Esophagus mucosa (tissue), 1 donor: ENCODE measurements at places on chromosomes 2 and 18.

GRCh38 chr2:25335204-25335603 is 6.5 kb downstream of the DNMT3A start:
- no peak for ATAC-seq

GRCh38 chr18:22983175-22983574 is 50.0 kb downstream of the RBBP8 start:
- ATAC-seq = no peak

GRCh38 chr2:202848813-202849212 is 22.8 kb downstream of the ICA1L start:
- no peak for ATAC-seq

DNA sequence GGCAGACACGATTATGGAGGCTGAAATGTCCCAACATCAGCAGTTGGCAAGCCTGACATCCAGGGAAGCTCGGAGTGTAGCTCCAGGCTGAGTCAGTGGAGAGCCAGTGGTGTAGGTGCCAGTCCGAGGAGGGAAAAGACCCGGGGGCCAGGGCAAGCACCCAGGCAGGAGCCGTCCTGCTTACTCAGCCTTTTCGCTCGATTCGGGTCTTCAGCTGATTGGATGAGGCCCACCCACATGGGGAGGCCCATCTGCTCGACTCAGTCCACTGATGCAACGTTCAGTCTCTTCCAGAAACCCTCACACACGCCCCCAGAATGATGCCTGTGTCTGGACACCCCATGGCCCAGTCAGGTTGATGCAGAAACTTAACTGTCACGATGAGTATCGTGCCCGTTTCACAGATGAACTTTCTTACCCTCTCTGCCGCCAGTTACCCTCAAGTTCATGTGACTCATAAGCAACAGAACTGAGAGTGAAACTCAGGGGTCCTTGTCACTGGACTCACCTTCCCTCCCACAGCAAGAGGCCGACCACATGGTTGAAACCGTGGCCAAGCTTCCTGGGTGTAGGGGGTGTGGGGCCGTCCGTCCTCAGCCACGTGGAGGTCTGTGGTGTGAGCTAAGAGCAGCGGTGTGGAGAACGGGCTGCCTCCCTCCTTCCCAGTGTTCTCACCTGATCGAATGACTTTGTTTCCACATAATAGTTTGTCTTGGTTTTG is 197.4 kb upstream of the HDAC4 start:
- no peak for ATAC-seq

- ATAC-seq = no peak
Measured at GRCh38 chr2:88560619-88561307, 66.5 kb downstream of the EIF2AK3 start.

DNA sequence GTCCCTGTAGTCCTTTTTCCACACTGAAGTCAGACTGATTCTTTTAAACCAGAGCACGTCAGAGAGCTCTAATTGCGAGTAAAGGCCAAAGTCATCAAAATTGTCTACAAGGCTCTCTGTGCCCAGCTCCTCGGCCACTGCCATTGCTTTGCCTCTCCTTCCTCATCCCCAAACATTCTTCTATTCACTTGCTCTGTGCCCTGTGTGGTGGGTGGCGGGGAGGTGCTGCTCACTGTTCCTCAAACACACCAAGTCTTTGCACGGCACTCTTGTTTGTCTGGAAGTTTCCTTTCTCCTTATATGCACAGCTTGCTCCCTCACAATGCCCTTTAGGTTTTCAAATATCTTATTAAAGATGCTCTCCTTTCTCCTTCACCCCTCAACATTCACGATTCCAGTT is 100.1 kb upstream of the FSHR start:
- no peak for ATAC-seq

DNA sequence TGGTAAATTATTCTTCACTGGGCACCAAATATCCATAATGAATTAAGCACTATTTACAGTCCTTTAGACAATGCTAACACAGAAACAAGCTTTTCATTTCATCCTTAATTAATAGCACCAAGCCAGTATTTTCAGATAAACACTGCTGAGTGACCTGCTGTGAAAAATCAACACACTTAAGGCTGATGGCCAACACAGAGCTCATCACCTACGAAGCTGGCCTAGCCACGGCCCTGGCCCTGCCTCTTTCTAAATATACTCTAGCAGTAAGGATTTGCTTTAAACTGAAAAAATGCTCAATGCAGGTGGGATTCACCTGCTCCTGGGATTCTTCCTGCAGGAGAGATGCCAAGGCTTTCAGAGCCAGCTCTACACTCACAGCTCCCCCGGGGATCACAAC is 18.4 kb downstream of the CYB5A start:
- no peak for ATAC-seq

DNA sequence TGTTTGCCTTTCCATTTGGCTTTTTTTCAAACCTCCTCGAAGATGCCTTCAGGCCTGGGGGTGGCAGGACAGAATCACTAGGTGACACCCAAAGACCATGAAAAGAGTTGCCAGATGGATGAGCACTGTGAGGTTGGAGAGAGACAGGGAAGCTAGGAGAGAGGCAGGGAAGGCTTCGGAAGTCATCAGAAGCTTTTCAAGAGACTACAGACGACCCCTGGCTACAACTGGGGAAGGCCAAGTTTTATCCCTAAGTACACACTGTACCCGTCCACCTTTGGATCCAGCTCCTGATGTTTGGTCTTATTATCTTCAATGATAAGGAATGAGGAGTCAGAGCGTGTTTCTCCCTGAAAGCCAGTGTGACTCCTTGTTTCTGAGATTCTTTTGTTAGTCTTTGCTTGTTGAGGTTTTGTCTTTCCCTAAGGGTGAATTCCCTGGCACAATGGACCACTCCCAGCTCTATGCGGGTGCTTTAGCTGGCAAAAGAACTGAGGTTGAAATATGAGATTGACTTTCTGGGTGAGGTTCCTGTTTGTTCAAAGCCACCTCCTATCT is 33.4 kb upstream of the SLC9A2 start:
- ATAC-seq = peak; percentile 81
